ENCODE measurements at places on chromosomes 1 and 21.

- DNase-seq, result no peak
Measured at GRCh38 chr1:225388372-225388771, 39.5 kb downstream of the LBR start.

- no peak for DNase-seq
Measured at GRCh38 chr1:112583366-112583765, 35.6 kb downstream of the ST7L start.

DNA sequence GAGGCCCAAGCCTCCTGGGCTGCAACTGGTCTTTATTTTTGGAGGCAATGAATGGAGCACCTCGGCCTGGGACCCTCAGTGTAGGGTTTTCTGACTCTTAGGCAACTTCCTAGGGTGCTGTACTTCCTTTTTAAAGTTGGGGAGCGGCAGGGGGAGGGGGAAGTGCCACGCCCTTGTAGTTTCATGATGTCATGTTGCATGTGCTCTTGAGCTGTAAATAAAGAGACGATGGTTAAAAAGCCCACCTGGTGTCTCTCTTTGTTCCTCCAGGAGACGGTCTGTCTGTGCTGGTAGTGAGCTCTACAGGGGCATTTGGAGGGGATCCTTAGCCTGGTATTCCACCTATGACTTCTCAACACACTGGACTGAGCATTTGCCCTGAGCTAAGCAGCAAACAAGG is 10.3 kb upstream of the AGTRAP start:
- DNase-seq, result no peak

DNA sequence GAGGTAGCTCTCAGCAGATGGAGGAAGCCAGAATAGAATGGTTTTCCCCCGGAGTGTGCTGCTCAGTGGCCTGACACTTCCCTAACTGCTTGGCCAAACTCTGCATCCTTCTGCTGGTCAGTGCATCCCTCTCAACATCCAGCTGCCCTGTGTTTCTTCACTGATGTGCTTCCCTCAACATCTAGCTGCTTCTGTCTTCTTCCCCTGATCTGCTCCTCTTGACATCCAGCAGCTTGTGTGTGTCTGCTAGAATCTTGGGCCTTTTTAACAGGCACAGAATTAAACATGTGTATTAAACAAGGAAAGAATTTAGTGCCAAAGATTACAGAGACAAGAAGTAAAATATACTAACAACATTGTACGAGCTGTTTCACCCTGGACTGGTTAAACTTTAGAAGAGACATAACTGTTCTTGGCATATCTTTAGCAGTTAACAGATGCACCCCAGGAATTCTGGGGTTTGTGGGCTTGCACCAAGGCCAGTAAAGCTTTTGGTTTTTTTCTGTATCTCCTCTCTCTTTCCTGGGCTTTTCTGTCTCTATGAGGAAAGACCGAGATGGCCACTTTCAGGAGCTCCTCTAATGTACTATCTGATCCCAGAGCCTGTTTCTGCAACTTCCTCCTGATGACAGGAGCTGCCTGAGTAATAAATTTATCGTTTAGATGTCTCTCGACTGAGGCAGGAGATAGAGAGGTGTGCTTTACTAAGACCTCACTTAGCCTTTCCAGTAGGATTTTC is 34.8 kb upstream of the HSD3B1 start:
- DNase-seq, result no peak

Measured in COLO829 (cell line).